ENCODE measurements at places on chromosomes 16 and 17. TPM values are rescaled to one million over a fixed set of nuclear protein-coding genes. Genes with fewer than 3 reads are reported as not detected.

ZNF688 gene
- polyA plus RNA-seq = 38.1 TPM

CACNG5 gene
- polyA plus RNA-seq = 0.05 TPM

EVI2B gene
- polyA plus RNA-seq = 50.4 TPM

HOXB4 gene
- polyA plus RNA-seq = 1.5 TPM

CTRB1 gene
- 0.78 TPM for polyA plus RNA-seq

TNS4 gene
- 24.8 TPM for polyA plus RNA-seq

PDE6G gene
- 18.2 TPM for polyA plus RNA-seq

AANAT gene
- 0.14 TPM for polyA plus RNA-seq

DOC2A gene
- polyA plus RNA-seq = 1.3 TPM

CDH8 gene
- 0.32 TPM for polyA plus RNA-seq

HCRT gene
- polyA plus RNA-seq = 0.23 TPM

ASPA gene
- polyA plus RNA-seq = 0.18 TPM

ZNF469 gene
- 0.87 TPM for polyA plus RNA-seq

MAP2K3 gene
- 33.4 TPM for polyA plus RNA-seq

KRT24 gene
- 1.9 TPM for polyA plus RNA-seq

RNF227 gene
- polyA plus RNA-seq = 5.8 TPM

CLEC19A gene
- 0.09 TPM for polyA plus RNA-seq

KRTAP9-2 gene
- polyA plus RNA-seq = not detected

GDPD1 gene
- 2.5 TPM for polyA plus RNA-seq

CSH2 gene
- 11.2 TPM for polyA plus RNA-seq

RUNDC1 gene
- 8.8 TPM for polyA plus RNA-seq

SPN gene
- 49.3 TPM for polyA plus RNA-seq

EFCAB5 gene
- 0.57 TPM for polyA plus RNA-seq

CXCL16 gene
- polyA plus RNA-seq = 32.9 TPM

CD300LB gene
- 0.64 TPM for polyA plus RNA-seq

TBC1D3L gene
- 30.8 TPM for polyA plus RNA-seq

PLD2 gene
- polyA plus RNA-seq = 30.7 TPM

SLC16A13 gene
- 2.5 TPM for polyA plus RNA-seq

HSPB9 gene
- polyA plus RNA-seq = 0.23 TPM

SLC13A2 gene
- polyA plus RNA-seq = 0.09 TPM

SMURF2 gene
- polyA plus RNA-seq = 14.1 TPM

All from thymus (tissue), 14 donors.